CD8-positive, alpha-beta memory T cell (primary cell): ENCODE measurements at places on chromosomes 4 and X.

DNA sequence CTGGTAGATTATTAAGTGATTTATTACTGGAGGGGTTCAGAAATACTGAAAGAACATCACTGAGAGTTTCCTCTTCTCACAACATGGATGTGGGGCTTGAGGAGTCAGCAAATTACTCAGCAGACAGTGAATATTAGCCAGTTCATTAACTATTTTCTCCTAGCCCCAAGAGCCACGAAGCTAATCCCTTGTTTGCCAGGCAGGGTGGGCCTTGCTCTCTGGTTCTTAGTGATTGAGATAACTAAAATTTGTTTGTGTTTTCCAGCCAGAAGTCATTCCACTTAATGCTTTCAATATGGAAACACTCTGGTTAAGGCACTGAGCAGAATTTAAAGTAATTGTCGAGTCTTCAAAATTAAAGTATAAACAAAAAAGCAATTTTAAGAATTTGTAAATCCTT lies 40.1 kb upstream of the PASD1 start:
- no peak overlapping the region for H3K4me3 ChIP-seq
- no peaks in the 10 kb centered on the region for H3K36me3 ChIP-seq
- no peaks in the 10 kb centered on the region for H3K4me1 ChIP-seq
- no peak for DNase-seq
- H3K27me3 ChIP-seq, result no peaks in the 10 kb centered on the region

GRCh38 chr4:37447886-37448285 lies 203.3 kb downstream of the NWD2 start:
- no peak overlapping the region for H3K4me3 ChIP-seq
- no peaks in the 10 kb centered on the region for H3K36me3 ChIP-seq
- no peak overlapping the region for H3K27ac ChIP-seq
- DNase-seq, result no peak
- H3K4me1 ChIP-seq, result no peaks in the 10 kb centered on the region

DNA sequence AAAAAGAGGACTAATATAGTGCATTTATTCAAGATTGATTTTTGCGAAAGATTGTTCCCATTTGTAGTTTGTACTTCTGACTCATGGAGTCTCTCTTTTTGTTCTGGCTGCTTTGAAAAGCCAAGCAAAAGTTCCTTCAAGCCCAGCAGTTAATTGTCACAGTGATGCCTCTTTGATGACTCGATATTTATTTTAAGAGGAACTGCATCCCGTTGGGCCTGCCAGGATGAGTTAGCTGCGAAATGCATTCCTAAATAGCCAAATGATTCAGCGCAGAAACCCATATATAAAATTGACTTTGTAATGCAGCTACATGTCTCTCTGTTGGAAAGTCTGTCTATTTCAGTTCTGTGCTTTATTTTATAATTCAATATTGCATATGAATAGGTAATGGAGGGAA lies 295.1 kb downstream of the GBA3 start:
- no peak for DNase-seq
- no peak overlapping the region for H3K27ac ChIP-seq
- H3K4me3 ChIP-seq, result no peak overlapping the region

DNA sequence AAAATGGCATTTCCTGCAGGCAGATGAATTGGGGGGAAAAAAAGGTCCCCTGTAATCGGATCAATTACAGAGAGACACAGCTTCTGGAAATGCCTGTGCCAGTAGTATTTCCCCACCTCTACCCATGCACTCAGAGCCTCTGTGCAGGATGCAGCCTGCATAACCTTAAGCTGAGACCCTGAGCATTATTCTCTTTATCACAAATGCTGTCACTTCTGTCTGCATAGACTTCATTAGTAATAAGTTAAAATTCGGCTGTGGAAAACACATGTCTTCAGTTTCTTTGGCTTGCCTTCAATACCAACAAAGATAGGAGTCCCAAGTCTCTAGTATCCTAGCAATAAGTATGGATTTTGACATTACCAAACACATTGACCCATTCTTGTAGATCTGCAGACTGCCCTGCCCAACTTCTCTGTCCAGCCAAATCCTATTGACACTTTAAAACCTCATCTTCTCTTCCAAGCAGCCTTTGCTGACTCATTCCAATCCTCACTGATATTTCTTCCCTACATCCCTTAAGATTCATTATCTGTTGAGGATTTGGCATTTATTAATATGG lies 70.8 kb downstream of the LUZP4 start:
- no peak overlapping the region for H3K27ac ChIP-seq
- no peaks in the 10 kb centered on the region for H3K36me3 ChIP-seq
- no peak for DNase-seq

DNA sequence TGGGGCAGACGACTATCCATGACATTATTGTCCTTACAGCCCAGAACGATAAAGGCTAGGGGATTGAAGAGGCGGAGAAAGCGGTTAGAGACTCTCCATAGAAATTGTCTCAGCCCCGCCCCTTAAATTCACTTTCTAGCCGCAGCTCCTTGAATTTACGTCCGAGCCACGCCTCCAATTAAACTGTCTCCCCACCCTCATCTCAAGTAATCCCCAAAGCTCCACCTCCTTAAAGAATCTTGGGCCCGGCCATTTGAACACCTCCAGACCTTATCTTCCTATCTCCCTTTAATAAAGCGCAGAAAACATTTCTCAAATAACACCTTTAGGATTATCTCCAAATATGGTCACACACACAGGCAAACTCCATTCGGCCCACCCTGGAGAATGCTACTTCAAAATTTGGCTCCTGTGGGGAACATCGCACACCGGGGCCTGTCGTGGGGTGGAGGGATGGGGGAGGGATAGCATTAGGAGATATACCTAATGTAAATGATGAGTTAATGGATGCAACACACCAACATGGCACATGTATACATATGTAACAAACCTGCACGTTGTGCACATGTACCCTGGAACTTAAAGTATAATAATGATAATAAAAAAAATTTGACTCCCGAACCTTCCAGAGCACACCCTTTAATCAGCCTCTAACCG lies 7.2 kb upstream of the MAGIX start:
- no peaks in the 10 kb centered on the region for H3K36me3 ChIP-seq
- H3K27me3 ChIP-seq, result no peaks in the 10 kb centered on the region
- peak overlapping the region; percentile 65 for H3K4me3 ChIP-seq

GRCh38 chr4:48565362-48566033 lies 75.4 kb downstream of the ZAR1 start:
- no peaks in the 10 kb centered on the region for H3K4me1 ChIP-seq
- no peak overlapping the region for H3K4me3 ChIP-seq
- DNase-seq, result no peak
- no peaks in the 10 kb centered on the region for H3K27me3 ChIP-seq

DNA sequence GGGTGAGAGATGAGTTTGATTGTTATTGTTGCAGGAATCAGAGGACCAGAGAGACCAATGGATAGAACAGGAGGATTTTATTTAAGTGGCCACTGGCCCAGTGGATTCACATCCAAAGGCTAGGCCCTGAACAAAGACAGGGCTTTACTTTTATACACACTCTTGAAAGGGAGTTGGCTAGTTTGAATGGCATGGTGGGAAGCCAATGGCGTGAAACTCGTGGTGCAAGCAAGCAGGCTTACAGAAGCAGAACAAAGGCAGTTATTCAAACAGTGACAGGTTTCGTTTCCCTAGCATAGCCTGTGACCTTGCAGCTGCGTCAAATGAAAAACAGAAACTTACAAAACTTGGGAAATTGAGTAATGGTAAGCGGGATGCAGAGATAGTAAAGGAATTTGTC lies 110.2 kb upstream of the PRDX4 start:
- no peaks in the 10 kb centered on the region for H3K4me1 ChIP-seq
- no peaks in the 10 kb centered on the region for H3K27me3 ChIP-seq
- no peak overlapping the region for H3K4me3 ChIP-seq
- H3K27ac ChIP-seq, result no peak overlapping the region
- H3K36me3 ChIP-seq, result no peaks in the 10 kb centered on the region

DNA sequence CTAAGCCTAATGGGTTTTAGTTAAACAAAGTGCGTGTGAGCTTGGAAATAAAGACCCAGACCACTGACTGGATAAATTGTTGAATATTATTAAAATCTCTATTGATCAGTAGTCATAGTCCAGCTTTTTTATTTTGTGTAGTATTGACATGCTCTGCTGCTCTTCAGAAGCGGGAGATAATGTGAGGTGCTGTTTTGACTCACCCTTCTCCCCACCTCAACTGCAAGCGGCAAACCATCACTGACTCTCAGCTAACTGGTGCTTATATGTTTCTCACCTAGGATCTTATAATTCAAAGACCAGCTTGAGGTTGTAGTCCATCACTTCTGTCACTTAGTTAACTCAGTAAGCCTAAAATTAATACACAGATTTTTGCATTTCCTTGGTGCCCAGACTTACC lies 72.2 kb downstream of the COMMD8 start:
- H3K4me1 ChIP-seq, result no peaks in the 10 kb centered on the region
- H3K36me3 ChIP-seq, result no peaks in the 10 kb centered on the region
- no peak for DNase-seq

DNA sequence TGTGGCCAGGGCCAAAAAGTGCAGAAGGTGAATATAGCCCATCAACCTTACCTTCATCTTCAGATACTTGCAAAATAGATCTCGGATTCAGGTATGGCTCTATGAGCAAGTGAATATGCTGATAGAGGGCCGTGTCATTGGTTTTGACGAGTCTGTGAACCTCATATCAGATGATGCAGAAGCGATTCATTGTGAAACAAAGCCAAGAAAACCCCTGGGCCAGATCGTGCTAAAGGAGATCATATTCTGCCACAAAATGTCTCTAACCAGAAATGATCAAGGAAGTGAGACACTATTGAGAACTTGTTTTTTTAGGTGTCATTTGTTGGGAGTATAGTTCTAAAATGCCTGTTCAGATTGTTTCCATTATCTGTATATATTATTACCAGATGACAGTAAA lies 48.3 kb downstream of the PDK3 start:
- DNase-seq, result no peak
- H3K27me3 ChIP-seq, result no peaks in the 10 kb centered on the region
- no peaks in the 10 kb centered on the region for H3K4me1 ChIP-seq
- H3K27ac ChIP-seq, result no peak overlapping the region
- no peak overlapping the region for H3K4me3 ChIP-seq
- H3K36me3 ChIP-seq, result peaks cover 6% of the 10 kb centered on the region

DNA sequence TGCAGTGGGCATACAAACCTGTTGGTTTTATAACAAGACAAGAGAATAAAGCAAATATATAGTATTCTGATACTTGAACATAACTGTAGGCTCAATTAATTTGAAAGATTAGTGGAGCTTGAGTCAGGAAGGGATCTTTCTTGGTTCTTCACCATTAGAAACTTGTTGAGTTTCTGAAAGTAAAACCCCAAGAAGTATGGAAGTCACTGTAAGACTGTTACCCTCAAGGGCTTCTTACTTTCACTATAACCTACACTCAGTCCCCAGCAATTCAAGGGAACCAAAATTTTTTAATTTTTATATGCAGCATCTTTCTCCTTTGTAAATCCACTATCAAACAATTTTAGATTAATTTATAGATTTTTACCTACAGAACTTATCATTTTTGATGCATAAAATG lies 2019.2 kb upstream of the ADGRL3 start:
- no peak for DNase-seq
- no peaks in the 10 kb centered on the region for H3K36me3 ChIP-seq
- no peak overlapping the region for H3K27ac ChIP-seq
- H3K4me1 ChIP-seq, result no peaks in the 10 kb centered on the region

GRCh38 chrX:67893931-67894330 lies 350.1 kb downstream of the AR start:
- H3K27me3 ChIP-seq, result no peaks in the 10 kb centered on the region
- H3K36me3 ChIP-seq, result no peaks in the 10 kb centered on the region
- H3K4me1 ChIP-seq, result no peaks in the 10 kb centered on the region
- no peak overlapping the region for H3K4me3 ChIP-seq

DNA sequence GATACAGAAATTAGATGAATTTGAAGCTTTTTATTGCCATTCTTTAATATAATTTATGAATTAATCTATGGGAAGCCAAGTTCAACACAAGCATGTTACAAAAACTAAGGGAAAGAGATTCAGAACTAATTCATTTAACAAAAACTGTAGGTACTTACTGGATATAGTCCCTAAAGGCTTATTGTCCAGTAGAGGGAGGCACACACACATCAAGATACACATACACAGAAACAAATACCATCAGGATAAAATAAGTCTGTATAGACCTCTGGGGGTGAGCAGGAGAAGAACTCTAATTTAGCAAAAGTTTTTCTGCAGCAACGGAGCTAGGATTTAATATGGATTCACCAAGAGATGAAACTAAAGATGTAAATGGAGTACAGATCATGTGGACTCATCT lies 83.0 kb upstream of the IL13RA1 start:
- peaks cover 20% of the 10 kb centered on the region for H3K36me3 ChIP-seq
- no peak overlapping the region for H3K4me3 ChIP-seq
- no peak overlapping the region for H3K27ac ChIP-seq
